GM23248 (cell line): ENCODE measurements at places on chromosomes 16 and 17. TPM values are rescaled to one million over a fixed set of nuclear protein-coding genes. Genes with fewer than 3 reads are reported as not detected.
A peak's percentile ranks its signal among the peaks of the same experiment; 100 is the strongest.

- no peaks in the 10 kb centered on the region for H3K36me3 ChIP-seq
- H3K27me3 ChIP-seq = peaks cover 29% of the 10 kb centered on the region
- H3K4me3 ChIP-seq = no peak overlapping the region
- no peak overlapping the region for H3K27ac ChIP-seq
- H3K4me1 ChIP-seq = no peaks in the 10 kb centered on the region
Observed at GRCh38 chr17:31433091-31433790, 41.8 kb downstream of the RAB11FIP4 start.

Gene SERPINF2
- not detected in 2 replicates for total RNA-seq

DNA sequence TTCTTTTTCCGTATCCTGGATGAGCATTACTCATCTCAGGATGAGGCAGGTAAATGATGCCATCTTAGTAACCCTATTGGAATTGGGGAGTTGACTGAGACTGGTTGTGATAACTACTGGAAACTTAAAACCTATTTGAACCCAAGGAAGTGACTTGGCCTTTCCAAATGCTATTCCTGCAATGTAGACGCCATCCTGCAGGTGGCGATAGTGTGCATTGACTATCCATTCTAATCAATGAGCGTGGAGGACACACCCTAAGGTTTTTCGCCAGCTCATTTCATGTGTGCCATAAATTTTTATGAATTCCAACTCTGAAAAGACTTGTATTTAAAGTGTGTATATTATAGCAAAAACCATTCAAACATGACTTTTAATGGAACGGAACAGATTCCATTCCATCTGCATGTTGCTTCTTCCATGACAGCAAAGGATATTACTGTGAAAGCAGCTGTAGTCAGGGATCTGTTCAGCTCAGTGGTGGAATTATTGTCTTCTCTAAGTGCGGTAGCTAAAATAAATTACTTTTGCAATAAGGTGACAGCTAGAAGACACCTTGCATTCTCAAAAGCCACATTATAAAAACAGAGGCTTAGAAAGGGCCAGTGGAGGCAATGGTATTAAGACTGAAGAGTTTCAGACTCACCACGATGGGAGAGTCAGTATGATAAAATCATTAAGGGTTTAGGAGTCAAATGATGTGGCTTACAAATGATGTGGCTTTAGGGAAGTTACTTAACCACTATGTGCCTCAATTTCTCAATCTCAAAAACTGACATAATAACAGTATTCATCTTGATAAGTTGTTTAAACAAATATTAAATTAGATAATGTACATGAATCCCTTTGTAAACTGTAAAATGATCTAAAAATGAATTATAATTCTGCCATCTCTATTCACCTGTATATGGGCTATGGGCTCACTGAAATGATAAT is 55.5 kb downstream of the SYT17 start:
- H3K4me3 ChIP-seq = no peak overlapping the region
- H3K36me3 ChIP-seq = no peaks in the 10 kb centered on the region
- H3K27me3 ChIP-seq = no peaks in the 10 kb centered on the region
- H3K4me1 ChIP-seq = no peaks in the 10 kb centered on the region
- H3K27ac ChIP-seq = no peak overlapping the region
- DNase-seq = peak; percentile 5

Gene OR1F1
- total RNA-seq = 5.3 TPM in 1 of 2 replicates, not detected in the other

DNA sequence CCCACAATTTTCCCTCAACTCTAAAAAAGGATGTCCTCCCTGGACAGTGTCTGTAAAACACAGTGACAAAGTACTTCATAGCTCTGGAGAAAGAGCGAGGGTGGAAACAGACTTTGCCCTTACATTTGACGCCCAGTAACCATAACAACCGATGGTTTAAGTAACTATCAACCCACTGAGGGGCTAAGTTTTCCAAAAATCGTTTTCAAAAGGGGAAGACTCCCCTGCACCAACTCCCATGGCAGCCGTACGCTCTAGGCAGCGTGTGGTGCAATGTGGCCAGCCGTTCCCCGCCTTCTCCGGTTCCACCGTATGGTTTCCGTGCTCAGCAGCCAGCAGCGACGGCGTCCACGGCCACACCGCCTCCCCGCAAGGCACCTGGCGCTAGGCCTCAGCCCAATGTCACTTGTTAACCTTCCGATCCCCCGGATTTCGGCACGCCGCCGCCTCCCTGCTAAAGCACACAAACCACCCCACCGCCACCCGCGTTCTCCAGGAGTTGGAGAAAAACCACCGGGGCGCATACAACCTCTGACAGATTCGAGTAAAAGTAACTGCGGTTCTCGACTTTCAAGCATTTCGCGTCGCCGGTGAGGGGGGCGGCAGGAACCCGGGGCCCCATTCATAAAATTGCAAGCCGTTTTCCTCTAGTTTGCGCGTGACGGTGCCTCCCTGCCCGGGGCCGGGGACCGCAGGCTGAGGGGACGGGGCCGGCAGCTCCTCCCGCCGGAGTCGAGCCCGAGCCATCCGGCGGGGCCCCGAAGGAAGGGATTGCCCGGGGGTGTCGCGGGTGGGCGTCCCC is 661 bp downstream of the TEX2 start:
- H3K4me1 ChIP-seq = peaks cover 33% of the 10 kb centered on the region
- peak overlapping the region; percentile 48 for H3K27ac ChIP-seq
- H3K27me3 ChIP-seq = no peaks in the 10 kb centered on the region
- H3K4me3 ChIP-seq = peak overlapping the region; percentile 97
- H3K36me3 ChIP-seq = no peaks in the 10 kb centered on the region
- DNase-seq = peak; percentile 66

Gene GRAPL
- total RNA-seq = not detected in 2 replicates
